Activated naive CD8-positive, alpha-beta T cell treated with anti-CD3 and anti-CD28 coated beads for 36 hours (primary cell): ENCODE measurements at places on chromosomes 3 and 15.

DNA sequence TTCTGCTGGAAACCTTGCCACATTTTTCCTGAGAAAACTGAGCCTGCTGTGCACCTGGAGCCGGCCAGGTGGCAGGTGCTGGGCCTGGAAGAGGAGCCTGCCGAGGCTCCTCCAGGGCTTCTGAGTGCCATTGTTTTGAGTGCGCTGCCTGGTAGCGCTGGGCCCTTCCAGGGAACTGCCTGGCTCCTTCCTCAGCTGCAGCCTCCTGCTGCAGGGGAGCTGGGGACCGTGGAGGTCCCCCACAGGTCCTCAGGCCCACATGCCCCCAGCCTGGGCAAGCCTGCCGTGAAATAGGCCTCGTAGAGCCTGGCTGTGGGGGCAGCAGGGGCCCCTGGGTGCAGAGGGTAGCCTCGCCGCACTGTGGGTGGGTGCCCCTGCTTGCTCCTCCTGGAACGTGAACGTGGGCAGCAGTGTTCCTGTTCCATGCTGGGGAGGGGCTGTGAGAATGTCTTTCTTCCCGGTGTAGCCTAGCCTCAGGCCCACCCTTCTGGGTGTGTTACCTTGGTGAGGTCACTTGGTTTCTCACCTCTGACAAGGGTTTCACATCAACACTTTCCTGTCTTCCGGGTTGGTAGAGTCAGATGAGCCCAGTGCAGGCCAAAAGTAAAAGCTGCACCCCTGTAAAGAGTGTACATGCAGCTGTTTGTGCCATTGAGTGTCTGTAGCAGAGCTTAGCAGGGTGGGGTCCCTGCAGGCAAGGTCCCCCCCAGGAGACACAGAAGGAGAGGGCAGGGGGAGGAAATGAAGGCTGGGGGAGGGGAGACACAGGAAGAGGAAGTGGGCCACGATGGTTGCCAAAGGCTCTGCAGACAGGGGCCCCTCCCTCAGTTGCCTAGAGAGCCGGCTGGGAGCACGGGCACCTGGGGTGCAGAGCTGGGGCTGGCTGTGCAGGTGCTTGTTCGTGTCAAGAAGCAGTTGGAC, 34.5 kb downstream of the KLF13 start:
- H3K27me3 ChIP-seq, result no peaks in the 10 kb centered on the region
- peaks cover 40% of the 10 kb centered on the region for H3K36me3 ChIP-seq
- peak overlapping the region; percentile 81 for H3K4me3 ChIP-seq
- H3K27ac ChIP-seq, result peak overlapping the region; percentile 99
- DNase-seq, result peak; percentile 68

- H3K4me3 ChIP-seq, result no peak overlapping the region
- H3K27me3 ChIP-seq, result peaks cover 23% of the 10 kb centered on the region
- H3K36me3 ChIP-seq, result no peaks in the 10 kb centered on the region
- no peak for DNase-seq
Measured at GRCh38 chr3:127394031-127394430, 106.2 kb upstream of the PRR20G start.

GRCh38 chr3:110293660-110294059, 778.0 kb upstream of the NECTIN3 start:
- DNase-seq, result no peak
- no peak overlapping the region for H3K27ac ChIP-seq
- H3K4me1 ChIP-seq, result no peaks in the 10 kb centered on the region
- no peak overlapping the region for H3K4me3 ChIP-seq

GRCh38 chr15:52788099-52788986, 1.8 kb downstream of the ONECUT1 start:
- DNase-seq, result no peak
- peaks cover 13% of the 10 kb centered on the region for H3K4me1 ChIP-seq
- no peak overlapping the region for H3K27ac ChIP-seq
- no peaks in the 10 kb centered on the region for H3K36me3 ChIP-seq
- H3K4me3 ChIP-seq, result no peak overlapping the region

DNA sequence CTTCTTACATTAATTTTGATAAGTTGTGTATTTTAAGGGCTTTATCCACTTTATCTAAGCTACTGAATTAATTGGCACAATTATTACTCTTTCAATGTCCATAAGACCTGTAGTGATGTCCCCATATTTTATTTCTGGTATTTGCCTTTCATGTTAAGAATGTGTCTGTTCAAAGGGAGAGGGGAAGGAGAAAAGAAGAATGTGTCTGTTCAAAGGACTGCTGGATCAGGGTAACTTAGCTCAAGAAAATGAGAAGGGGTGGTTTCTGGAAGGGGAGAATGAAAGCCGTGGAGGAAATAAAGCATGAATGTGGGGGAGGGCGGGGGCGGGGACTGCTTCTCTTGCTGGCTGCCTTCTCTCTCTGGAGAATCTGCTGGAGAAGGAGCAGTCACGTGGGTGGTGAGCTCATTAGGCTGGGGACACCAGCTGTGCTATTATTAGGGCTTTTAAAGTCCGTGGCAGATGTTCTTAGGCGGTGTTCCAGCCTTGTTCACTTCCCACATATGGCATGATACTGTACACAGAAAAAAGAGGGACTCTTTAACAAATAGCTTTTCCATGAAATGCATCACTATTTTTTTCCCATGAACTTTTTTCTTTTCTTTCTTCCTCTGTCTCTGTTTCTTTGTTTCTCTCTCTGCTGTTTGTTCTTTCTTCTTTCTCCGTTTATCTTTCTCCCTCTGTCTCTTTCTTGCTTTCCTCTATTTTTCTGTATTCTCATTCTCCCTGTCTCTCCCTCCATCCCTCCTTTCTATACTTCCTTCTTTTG, 63.7 kb upstream of the ULK4 start:
- DNase-seq, result no peak
- peaks cover 48% of the 10 kb centered on the region for H3K4me1 ChIP-seq
- no peaks in the 10 kb centered on the region for H3K27me3 ChIP-seq
- peak overlapping the region; percentile 10 for H3K27ac ChIP-seq

DNA sequence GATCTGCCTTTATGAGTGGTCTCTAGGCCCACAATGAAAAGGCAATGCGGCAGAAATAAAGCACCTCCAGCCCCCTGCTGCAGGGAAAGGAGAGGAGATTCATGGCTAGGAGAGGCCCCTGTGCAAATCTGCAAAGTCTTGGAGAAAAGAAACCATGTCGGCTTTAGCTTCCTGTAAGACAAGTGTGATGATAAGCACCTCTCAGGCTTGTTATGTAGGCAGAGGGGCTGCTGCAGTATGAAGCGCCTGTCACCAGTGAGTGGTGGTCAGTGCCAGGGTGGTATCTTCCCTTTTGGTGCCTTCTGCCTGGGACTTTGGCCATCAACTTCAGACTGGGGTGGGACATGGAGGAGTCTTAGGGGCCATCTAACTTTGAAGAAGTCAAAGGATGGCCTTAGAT, 59.2 kb upstream of the ARHGEF3 start:
- DNase-seq, result no peak
- H3K36me3 ChIP-seq, result peaks cover 19% of the 10 kb centered on the region
- peak overlapping the region; percentile 79 for H3K27ac ChIP-seq
- no peak overlapping the region for H3K4me3 ChIP-seq

DNA sequence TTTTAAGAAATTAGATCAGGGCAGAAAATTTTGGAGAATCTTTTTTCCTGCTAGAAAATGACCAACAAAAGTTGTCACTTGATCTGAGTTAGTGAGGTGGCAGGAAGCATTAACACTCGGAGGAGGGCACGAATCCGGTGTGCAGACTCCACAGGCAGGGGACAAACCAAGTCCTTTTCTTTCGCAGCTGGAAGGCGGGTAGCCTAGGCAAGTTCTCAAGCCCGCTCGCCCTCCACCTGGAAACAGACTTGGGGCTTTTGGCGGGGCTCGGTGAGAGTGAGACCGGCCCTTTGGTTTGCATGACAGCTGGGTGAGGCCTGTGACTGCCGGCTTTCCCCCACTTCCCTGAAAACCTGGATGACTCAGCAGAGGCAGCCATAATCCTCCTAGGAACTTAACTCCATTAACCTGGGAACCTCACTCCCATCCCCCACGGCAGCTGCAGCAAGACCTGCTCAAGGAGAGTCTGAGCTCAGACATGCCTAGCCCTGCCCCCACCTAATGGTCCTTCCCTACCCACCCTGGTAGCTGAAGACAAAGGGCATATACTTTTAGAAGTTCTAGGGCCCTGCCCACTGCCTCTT, 134.8 kb downstream of the MFSD1 start:
- H3K27me3 ChIP-seq, result peaks cover 13% of the 10 kb centered on the region
- no peak overlapping the region for H3K27ac ChIP-seq
- no peak for DNase-seq

- H3K27me3 ChIP-seq, result peaks cover 13% of the 10 kb centered on the region
- DNase-seq, result no peak
- no peaks in the 10 kb centered on the region for H3K4me1 ChIP-seq
- no peak overlapping the region for H3K4me3 ChIP-seq
Measured at GRCh38 chr3:170723241-170723640, 137.4 kb upstream of the SLC7A14 start.
